Stimulated activated naive CD8-positive, alpha-beta T cell treated with anti-CD3 and anti-CD28 coated beads, Interleukin-15, amount 100 ng/mL, for 72 hours (primary cell): ENCODE measurements at places on chromosomes 1 and 21.

GRCh38 chr1:245805532-245805931 lies 650.7 kb downstream of the KIF26B start:
- no peak for DNase-seq

- DNase-seq = no peak
Observed at GRCh38 chr1:94679332-94680038, 137.9 kb upstream of the F3 start.

GRCh38 chr1:246083416-246083815 lies 423.7 kb downstream of the SMYD3 start:
- DNase-seq = no peak

DNA sequence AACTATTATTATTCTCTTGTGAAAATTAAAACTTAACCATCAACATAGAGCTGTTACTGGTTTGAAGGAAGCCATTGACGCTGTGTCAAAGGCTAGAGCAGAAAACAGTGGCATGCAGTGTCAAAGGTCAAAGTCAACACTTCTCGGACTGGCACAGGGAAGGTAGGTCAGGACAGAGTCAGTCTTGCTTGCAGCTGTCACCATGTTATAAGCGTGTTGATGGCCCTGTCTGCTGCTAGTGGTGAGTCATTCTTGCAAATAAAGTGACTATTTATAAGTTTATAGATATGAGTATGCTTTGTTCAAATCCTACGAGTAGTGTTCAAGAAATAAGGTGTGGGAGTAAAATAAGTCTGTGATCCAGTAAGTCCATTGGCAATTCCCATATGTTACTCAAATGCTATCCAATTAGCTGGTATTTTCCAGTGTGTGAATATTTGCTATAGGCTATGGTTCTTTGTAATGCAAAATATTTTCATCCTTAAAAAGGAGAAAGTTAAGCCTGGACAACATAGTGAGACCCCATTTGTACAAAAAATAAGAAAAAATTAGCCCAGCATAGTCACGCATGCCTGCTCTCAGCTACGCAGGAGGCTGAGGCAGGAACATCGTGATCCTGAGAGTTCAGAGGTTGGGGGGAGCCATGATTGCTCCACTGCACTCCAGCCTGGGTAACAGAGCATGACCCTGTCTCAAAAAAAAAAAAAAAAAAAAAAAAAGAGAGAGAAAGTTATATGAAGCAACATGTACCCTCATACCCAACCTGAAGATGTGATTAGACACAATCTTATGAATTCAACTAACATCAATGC lies 26.3 kb upstream of the TINAGL1 start:
- DNase-seq = no peak

DNA sequence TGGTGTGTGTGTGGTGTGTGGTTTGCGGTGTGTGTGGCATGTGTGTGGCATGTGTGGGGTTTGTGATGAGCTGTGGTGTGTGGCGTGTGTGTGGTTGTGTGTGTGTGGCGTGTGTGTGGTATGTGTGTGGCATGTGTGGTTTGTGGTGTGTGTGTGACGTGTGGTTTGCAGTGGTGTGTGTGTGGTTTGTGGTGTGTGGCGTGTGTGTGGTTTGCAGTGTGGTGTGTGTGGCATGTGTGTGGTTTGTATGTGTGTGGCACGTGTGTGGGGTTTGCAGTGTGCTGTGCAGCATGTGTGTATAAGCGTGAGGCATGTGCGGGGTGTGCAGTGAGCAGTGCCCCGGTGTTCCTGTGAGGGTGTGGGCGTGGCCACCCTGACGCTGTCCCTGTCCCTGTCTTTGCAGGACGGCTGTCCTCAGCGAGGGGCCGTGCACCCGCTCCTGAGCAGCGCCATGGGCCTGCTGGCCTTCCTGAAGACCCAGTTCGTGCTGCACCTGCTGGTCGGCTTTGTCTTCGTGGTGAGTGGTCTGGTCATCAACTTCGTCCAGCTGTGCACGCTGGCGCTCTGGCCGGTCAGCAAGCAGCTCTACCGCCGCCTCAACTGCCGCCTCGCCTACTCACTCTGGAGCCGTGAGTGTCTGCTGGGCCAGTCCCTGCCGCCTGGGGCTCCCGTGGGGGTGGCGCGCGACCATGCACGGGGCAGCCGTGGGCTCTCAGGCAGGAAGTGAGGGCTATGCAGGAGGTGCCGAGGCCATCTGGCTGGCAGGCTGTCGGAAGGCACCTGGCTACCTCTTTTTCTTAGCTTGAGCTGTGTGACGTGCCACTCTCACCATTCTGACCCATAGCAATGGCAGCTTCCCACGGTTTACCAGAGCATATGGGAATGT lies 52.6 kb upstream of the TRAPPC10 start:
- DNase-seq = no peak
